ENCODE measurements at places on chromosomes 3 and 15.

GRCh38 chr3:10192953-10193691, 28.4 kb downstream of the IRAK2 start:
- DNase-seq = no peak

- no peak for DNase-seq
Measured at GRCh38 chr3:98754483-98754882, 8.7 kb upstream of the ST3GAL6 start.

GRCh38 chr3:17070161-17070959, 185.6 kb downstream of the PLCL2 start:
- peak; percentile 17 for DNase-seq

DNA sequence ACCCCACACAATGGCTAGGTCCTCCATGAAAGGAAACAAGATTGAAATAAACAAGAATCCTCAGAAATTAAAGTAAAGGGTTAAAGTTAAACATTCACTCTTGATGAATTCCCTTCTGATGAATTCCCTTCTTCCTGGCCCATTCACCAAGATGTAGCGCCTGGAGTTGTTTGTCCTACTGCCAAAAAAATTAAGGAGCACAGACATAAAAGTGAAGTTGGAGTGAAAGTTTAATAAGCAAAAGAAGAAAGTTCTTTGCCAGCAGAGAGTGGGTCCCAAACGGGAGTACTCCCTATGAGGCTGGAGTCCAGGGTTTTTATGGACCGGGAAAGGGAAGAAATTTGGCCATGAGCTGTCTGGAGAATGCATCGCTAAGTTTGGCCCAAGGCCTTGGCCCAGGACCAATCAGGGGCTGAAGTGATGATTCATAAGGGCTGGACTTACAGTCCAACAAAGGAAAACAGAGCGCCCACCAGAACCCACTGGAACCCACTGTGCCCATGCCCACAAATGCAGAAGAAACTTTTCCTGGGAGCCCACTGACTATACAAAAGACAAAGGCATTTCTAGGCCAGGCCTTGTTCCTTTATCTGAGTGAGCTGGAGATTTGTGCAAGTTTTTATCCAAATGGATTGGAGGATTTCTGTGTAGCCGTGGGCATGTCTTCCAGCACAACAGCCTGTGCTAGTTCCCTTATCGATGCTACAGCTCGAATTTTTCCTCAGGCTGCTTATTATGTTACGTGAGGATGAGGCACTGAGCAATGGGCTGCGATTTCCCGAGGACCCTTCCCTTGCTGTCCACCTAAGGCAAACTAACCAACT, 1561.6 kb downstream of the OTOL1 start:
- DNase-seq = no peak

DNA sequence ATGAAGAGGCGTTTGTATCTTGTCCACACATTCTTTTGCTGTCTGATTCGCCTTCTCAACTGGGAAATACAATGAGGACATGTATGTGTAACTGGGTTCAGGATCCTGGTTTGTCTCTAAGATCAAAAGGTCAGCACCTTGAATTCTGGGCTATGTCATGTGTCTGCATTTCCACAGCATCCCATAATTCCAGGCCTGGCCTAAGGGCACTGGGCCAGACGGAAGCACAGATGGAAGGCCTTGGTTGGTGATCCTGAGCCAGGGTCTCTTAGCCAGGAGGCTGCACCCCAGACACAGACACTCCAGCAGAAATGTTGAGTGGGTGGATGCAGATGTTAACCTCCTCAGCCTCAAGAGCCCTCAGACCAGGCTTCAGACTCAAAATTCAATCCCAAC, 23.7 kb upstream of the HERC1 start:
- DNase-seq = no peak

GRCh38 chr3:12822725-12823373, 18.5 kb downstream of the RPL32 start:
- DNase-seq = no peak

GRCh38 chr3:52023860-52024764, 28.4 kb upstream of the RPL29 start:
- no peak for DNase-seq

DNA sequence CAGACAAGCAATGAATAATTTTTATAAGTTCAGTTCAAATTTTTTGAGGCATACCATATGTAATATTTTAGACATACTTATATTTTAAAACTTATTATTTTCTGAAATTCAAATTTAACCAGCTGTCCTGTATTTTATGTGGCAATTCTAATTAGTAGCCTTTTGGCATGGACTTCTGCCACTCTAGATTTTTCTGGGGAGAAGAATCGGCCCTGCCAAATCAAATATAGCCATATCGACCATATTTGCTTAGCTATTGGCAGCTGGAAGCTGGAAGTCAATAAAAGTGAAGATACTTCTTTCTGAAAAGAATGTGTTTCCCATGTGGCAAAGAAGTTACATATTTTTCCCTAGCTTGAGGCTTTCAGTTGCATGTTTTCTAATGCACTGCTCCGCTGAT, 9.4 kb upstream of the RBMS3 start:
- DNase-seq = no peak

DNA sequence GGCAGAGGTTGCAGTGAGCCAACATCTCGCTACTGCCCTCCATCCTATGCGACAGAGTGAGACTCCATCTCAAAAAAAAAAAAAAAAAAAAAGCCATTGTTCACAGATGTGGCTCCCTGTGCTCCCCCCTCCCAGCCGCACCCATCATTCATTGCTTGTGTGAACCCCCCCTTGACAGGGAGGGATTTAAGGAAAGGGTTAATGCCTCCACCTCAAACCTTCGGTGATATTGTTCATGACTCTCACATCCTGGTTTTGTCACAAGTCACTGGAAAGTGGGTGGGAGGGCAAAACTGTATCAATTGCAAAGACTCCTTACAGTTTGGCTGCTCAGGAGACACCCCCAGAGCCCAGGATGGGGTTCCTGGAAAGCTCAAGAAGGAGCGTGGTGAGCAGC, 7.7 kb downstream of the SLC6A6 start:
- no peak for DNase-seq

- DNase-seq = no peak
Measured at GRCh38 chr3:66404903-66405700, 95.7 kb downstream of the LRIG1 start.

DNA sequence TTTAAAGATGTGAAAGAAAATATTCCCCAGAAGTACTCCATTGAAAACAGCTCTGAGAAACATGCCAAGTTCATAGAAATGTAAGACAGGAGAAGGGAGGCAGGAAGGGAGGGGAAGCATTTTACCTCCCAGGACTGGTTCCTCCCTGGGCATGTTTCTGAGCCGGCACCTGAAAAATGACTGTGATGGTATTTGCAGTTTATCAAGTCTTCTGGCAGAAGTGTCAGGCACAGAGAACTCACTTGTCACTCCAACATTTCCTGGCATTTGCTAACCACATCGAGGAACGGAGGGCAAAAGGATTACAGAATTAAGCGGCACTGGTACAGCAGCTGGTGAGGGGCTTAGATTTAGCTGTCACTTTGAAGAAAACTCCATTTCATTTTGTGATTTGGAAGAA, 1054.0 kb downstream of the TUSC7 start:
- DNase-seq = no peak

DNA sequence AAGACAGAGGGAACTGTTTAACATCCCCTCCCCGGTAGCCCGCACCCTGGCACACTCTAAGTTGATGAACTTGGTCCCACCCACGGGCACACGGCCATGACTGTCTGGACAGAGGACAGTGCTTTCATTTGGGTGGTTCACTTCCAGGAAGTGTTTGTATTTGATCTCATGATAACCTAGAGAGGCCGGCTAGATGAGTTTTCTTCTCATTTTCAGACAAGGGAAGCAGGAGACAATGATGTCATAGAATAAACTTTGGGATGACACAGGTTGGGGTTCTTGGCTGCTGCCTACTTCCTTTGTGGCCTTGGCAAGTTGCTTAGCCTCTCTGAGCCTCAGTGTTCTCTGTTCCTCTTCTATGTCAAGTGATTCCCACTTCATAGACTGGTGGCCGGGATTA, 16.1 kb upstream of the LYSMD4 start:
- no peak for DNase-seq

DNA sequence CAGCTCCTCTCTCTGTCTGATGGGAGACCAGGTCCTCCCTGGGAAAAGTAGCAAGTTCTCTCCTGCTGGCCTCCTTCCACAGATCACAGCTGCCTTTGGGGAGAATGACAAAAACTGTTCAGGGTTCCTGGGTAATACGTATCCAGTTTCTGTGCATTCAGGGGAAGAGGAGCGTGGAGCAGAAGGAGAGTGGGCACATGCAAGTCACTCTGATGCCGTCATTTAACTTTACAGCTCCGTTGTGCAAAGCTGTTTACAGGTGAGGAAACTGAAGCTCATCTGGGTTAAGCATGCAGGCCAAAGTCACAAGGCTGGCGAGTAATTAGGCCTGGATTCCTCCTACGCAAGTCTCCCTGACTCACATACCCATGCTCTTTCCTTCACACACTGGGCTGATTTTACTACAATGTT, 7.5 kb upstream of the TM4SF1 start:
- DNase-seq = no peak

- no peak for DNase-seq
Measured at GRCh38 chr3:71563827-71564226, 19.7 kb downstream of the FOXP1 start.

DNA sequence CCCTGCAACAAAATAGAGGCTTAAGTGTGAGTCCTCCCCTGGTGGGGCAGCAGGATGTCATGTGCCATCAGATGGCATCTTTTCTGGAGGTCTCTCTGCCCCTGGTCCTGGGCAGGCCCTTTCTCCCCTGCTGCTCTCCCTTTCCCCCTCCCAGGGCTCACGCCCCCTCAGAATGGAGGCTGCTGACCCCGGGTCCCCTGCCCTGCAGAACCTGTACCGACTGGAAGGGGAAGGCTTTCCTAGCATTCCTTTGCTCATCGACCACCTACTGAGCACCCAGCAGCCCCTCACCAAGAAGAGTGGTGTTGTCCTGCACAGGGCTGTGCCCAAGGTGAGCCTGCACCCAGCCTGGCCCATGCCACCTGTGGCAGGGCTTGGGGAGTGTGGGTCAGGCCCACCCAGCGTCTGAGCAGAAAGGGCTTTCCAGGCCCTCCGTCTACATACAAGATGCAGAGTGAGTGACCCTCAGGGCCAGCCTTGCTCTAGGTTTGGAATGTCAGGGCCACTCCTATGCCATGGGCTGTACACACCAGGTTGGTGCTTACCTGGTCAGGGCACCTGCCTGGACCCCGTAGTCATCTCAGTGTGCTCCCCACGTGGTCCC, 7.1 kb downstream of the FES start:
- DNase-seq = no peak

GRCh38 chr15:28107904-28108275, 8.8 kb upstream of the OCA2 start:
- no peak for DNase-seq

DNA sequence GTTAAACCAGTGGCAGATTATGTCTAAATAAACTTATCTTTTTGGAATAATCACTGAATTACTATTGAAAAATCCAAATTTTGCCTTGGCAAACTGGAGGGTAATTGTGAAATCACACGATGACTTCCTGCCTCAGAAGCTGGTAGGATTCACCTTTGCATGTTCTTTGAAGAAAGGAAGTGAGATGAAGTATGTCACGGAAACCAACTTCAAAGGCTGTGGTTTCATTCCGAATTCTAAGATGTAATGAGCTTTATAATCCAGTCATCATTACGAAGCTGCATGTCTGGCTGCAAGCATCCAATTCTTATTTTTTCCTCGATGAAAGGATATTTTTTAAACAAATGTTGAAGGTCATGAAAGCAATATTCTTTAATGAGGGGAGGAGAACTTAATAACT, 15.0 kb upstream of the ZBED2 start:
- DNase-seq = no peak

DNA sequence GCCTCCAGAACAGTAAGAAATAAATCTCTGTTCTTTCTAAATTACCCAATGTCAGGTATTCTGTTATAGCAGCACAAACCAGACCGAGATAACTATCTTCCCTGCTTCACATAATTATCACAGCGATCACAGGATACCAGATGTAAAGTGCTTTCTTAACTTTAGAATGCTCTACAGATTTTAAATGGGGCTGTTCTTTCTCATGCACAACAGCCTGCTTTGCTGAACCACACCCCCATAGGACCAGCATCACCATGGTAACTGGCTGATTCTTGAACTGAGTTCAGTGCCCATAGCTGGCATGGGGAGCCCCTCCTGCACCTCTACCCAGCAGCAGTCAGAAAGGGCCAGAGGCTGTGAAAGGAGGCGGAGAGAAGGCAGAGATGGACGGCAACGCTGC, 7.8 kb downstream of the CD80 start:
- DNase-seq = no peak

- DNase-seq = no peak
Measured at GRCh38 chr3:37392957-37393356, 218.6 kb upstream of the LRRFIP2 start.

GRCh38 chr3:1700650-1701049, 398.0 kb upstream of the CNTN4 start:
- DNase-seq = no peak

DNA sequence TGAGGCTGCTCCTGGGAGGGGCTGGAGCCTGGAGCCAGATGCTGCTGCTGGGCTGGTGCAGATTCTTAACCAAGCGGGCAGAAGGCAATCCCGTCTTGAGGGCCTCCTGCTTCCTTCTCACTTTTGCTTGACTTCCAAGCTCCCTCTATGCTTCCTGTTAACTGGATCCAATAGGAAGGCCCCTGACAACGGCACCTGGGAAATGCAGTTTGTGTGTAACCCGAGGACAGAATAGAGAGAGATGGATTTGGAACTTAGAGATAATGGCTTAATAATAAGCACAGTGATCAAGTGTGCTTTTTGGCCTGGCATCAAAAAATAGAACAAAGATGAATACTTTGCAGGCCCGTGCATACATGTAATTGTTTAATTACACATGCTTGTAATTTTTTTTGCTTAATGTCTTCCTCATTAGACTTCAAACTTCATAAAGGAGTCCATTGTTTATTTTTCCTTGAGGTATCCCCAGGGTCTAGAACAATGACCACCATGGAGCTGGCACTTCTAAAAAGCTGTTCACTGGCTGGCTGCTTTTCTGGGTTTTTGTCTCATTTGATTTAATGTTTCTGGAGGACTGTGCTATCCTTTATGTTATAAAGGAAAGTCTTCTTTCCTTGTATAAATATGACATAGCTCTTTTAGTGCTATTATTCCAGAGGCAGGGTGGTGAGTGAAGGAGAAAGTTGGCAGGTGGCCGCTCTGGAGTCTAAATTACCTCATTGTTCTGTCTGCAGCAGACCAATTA, 63.3 kb upstream of the MITF start:
- DNase-seq = peak; percentile 71

GRCh38 chr3:151386056-151386455, 1.5 kb upstream of the P2RY12 start:
- no peak for DNase-seq

Data from globus pallidus (tissue), 1 donor.